ENCODE measurements at places on chromosomes 3 and 15.

GRCh38 chr15:29333261-29333660, 63.6 kb upstream of the NSMCE3 start:
- DNase-seq, result no peak

DNA sequence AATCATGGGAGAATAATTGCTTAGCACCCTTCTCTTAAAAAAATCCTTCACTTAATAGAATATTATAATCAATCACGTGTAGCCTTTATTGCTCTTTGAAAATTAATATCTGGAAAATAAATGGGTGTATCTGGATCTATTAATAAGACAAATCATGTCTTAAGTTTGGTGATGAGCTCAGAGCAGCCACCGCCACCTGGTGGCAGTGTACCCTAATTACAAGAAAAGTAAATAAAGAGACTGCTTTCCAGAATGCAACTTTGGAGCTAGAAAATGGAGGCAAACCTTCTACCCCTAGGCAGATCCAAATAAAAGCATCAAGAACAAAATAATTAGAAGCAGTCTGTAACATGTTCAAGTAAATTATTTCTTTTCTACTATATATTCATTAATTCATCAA, 43.5 kb downstream of the EPHB1 start:
- DNase-seq, result no peak

DNA sequence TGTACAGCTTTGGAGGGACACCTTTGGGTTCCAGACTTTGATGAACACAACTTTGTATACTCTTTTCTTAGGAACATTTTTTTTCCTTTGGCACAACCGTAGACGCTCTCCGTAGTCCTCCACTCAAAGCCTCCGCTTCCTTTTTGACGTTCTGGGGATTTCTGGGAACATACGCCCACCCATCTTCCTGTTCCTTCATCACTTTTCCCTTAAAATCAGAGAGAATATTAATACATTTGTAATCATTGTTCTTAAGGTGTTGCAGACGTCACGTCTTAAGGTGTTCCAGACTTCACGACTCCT, 405 bp upstream of the SPG21 start:
- peak; percentile 72 for DNase-seq

GRCh38 chr3:57694146-57694545, 1.3 kb upstream of the DENND6A start:
- DNase-seq, result no peak

- DNase-seq, result no peak
Observed at GRCh38 chr3:80350771-80351170, 583.0 kb upstream of the ROBO1 start.

DNA sequence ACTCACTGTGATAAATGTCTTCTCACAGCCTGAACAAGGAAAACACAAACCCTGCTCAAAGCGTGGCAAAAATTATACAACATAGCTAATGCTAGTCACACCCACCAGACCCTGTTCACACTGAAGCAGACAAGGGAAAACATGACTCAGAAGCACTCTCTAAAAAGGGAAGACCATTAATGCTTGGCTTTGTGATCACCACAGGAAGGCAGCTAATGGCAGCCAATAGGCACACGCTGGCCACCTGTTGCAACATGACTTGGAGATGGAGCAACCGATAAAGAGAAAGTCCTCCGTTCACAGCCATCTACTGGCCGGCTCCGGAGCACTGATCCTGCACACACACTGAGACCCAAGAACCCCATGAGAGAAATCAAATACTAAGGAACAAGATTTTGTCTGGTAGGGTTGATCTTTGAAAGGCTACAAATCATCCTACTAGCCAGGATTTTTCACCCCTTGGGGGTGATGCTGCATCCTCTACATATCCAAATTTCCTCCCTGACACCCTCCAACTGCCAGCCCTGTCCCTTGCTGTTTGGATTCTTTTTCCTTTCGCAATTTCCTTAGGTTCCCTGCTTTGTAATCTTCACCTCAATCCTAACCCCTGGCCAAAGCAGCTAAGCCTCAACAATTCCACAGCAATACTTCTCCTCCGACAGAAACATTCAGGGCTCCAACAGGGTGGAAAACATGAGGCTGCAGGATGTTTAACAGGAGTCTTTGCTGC, 3.2 kb downstream of the ZXDC start:
- no peak for DNase-seq

GRCh38 chr3:71076361-71077002, 507.0 kb downstream of the FOXP1 start:
- no peak for DNase-seq

GRCh38 chr3:157059181-157059580, 100.8 kb downstream of the CCNL1 start:
- DNase-seq, result no peak

- DNase-seq, result no peak
Observed at GRCh38 chr15:32967521-32967920, 227.0 kb downstream of the FMN1 start.

DNA sequence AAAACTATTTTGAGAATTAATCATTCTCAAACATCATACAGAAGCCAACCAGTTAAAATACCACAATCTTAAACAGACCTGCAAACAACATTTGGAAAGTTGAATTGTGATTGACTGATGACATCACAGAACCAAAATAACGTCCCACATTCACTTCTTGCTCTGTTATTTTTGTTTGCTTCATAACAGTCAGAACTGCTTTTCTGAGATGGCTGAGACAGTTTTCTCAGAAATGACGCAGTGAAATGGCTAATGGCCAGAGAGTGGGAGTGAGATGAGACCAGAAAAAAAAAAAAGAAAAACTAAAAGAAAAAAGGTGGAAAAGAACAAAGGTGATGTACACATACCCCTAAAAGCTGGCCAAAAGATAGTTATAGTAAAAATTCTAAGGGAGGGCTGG, 1061.2 kb downstream of the FHIT start:
- no peak for DNase-seq

DNA sequence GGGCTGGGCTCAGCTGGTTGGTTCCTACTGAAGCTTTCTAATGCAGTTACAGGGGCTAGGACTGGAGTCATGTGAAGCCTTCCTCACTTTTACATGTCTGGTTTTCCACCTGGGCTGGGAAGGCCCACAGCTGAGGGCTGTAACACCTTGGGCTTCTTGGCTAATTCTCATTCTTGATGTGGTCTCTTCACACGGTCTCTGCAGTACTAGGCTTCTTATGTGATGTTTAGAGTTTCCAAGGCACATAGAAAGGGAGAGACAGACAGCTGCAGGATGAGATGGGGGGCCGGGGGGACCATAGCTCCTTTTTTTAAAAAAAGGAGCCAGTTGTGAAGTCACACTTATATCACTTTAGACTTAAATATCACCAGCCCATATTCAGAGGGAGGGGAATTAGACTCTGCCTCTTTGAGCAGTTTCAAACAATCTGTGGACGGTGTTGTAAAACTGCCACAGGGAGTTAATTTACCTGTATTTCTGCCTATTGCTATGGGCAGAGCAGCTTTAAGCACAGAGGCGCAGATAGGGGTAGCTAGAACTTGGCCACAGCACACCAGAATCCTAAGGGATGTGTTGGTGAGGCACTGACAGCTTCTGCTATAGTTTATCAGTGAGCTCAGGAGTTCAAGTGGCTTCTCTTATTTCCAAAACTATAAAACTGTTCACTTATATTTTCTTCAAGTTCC, 46.7 kb downstream of the NKIRAS1 start:
- no peak for DNase-seq

DNA sequence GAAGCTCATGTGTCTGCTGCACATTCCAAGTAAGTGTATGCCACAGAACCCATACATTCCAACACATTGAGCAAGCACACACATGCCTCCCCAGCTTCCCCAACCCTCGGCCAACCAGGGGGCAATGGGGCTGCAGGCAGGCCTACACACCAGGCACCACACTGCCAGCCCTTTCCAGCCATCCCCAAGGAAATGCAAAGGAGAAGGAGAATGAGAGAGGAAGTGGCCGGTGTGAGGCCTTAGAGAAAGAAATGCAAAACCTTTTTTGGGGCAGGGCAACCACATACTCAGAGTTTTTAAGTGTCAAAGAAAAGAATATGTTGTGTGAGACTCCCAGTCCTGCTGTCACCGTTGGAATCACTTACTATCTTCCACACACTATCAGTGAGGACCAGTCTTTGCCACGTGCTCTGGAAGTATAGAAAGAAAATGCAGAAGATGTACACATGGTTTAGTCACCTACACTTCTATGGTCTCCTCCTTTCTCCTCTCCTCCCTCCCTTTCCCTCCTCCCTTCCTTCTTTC, 11.1 kb downstream of the IGF2BP2 start:
- DNase-seq, result no peak

GRCh38 chr3:104584682-104585081, 782.0 kb upstream of the ALCAM start:
- DNase-seq, result no peak

GRCh38 chr3:42688016-42688415, 2.7 kb downstream of the KLHL40 start:
- DNase-seq, result no peak

DNA sequence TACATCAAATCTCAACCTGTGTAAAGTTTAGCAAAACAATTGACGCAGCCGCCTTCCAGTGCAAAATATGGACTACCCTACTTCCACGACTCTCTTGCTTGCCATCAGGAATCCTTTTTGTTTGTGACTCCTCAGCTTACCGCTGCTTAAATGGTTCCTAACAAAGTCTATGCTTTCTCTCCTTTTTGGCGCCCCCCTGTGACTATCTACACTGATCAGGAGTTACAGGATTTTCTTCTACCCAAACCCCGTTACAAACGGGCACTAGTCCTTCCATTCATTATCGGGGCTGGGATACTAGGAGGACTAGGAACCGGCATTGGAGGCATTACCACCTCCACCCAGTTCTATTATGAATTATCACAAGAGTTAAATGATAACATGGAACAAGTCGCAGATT, 184.0 kb downstream of the IGSF11 start:
- no peak for DNase-seq

GRCh38 chr3:64995857-64996551, 308.2 kb upstream of the ADAMTS9 start:
- DNase-seq, result no peak

- DNase-seq, result no peak
Observed at GRCh38 chr3:55673764-55674163, 186.7 kb upstream of the WNT5A start.

DNA sequence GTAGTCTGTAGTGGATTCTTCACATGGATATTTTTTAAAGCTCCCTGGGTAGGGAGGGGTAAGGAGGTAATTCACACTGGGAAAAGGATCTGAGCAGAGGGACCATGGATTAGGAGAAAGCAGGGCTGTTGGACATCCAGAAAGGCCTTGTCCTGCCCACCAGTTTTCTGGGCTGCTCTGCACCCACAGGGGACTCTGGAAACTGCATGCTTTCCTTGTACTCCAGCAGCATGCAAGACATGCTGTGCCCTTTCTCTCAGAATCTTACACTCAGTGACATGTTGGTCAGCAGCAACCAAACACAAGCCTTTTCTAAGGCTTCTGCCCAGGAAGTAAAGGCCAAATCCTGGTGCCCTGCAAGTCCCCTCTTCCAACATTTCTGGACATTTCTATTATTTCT, 2.5 kb upstream of the FBN1 start:
- DNase-seq, result no peak

GRCh38 chr15:83653639-83654378, at the start of gene ADAMTSL3:
ADAMTSL3 (plus strand) TSS chr15:83654123; CDS start chr15:83655762, 1,639 bp downstream.
- no peak for DNase-seq

DNA sequence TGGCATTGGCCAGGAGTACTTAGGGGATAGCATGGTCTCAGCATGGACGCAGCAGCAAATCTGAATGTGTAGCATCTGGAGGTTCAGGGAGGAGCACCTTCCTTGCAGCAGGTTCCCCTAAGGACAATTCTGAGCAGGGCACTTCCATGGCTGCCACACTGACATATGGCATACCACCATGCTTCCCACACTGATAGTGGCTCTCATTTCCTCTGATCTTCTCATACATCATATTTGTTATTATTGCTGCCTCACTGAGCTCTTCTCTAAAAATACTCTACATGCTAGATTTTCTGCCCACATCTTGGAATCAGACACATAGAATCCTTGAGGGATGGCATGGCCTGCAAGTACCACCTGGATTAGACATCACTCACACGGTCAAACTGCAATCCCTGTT, 7.3 kb upstream of the MNS1 start:
- DNase-seq, result no peak

GRCh38 chr3:63855333-63855940, 8.2 kb downstream of the THOC7 start:
- no peak for DNase-seq

GRCh38 chr3:172848910-172849309, 98.4 kb downstream of the ECT2 start:
- DNase-seq, result no peak

GRCh38 chr3:4795905-4796304, 183.3 kb upstream of the BHLHE40 start:
- DNase-seq, result no peak

GRCh38 chr3:194397757-194398312, 1.2 kb downstream of the GP5 start:
- no peak for DNase-seq
